Esophagus mucosa (tissue), 1 donor: ENCODE measurements at places on chromosomes 13 and 19.

GRCh38 chr13:21595546-21595822 is 8.5 kb downstream of the MICU2 start:
- ATAC-seq = peak; percentile 86

GRCh38 chr13:93420206-93420605 is 193.6 kb downstream of the GPC6 start:
- ATAC-seq = no peak

DNA sequence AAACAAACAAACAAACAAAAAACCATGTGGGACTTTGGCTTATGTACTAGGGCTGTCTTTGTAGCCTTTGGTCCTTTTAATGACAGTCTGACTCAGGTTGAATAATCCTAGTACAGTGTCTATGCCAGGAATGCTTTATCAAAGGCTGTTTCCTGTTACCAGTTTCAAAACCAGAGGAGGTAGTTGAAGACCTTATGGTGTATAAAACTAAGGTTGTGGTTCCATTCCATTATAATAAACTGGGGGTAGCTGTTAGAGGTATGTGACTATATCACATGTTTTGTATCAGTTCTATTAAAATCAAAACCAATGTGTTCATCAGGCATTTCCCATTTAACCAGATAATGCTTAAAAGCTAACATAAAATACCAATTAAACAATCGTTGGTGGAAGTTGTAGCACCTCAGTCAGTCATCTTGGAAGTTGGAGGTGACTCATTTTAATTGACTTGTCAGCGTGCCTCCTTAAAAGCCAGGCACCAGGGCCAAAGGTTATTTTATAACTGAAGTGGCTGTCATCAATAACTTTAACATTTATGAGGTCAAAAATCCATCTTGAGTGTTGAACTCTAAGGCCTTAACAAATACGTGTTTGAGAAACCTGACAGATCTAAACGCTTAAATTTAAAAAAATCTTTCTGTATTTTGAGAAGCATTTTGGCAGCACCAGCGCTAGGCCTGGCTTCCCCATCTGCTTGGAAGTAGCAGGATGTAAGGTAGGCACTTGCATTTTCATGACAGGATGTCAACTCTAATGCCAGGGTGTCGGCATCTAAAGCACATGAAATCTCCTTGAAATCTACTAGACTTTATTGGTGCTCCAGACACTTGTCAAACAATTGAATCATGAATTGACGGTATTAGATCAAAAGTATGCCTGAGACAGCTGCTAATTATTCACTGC is 162.5 kb downstream of the LMO7 start:
- ATAC-seq = peak; percentile 63

DNA sequence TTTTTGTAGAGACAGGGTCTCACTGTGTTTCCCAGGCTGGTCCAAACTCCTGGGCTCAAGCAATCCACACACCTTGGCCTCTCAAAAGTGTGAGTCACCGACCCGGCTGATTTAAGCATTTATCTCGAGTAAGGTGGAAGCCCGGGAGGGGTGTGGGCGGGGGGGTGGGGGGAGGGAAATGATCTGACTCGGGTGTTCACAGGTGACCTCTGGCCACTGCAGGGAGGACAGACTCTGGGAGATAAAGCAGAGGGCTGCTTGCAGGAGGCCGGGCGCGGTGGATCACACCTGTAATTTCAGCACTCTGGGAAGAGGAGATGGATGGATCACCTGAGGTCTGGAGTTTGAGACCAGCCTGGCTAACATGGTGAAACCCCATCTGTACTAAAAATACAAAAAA is 7.9 kb downstream of the DENND1C start:
- no peak for ATAC-seq

DNA sequence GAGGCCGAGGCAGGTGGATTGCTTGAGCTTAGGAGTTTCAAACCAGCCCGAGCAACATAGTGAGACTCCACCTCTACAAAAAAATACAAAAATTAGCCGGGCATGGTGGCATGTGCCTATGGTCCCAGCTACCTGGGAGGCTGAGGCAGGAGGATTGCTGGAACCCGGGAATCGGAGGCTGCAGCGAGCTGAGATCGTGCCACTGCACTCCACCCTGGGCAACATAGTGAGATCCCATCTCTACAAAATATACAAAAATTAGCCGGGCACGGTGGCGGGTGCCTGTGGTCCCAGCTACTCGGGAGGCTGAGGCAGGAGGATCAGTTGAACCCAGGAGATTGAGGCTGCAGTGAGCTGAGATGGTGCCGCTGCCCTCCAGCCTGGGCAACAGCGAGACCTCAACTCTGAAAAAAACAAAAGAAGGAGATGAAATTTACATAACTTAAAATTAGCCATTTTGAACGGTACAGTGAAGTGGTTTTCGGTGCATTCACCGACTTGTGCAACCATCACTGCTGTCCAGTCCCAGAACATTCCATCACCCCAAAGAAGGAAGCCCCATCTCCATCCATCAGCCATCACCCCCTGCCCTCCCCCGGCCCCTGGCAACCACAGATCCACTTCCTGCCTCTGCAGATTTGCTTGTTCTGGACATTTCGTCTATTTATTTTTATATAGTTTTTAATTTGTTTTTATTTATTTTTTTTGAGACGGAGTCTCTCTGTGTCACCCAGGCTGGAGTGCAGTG is 1.6 kb upstream of the AZU1 start:
- ATAC-seq = no peak
